Activated CD4-positive, alpha-beta memory T cell treated with anti-CD3 and anti-CD28 coated beads, Interleukin-2, amount 10 ng/mL, durations not matched to agents 7 days and 5 days (primary cell): ENCODE measurements at places on chromosomes 3 and 15. TPM values are rescaled to one million over a fixed set of nuclear protein-coding genes. Genes with fewer than 3 reads are reported as not detected.
A peak's percentile ranks its signal among the peaks of the same experiment; 100 is the strongest.

DNA sequence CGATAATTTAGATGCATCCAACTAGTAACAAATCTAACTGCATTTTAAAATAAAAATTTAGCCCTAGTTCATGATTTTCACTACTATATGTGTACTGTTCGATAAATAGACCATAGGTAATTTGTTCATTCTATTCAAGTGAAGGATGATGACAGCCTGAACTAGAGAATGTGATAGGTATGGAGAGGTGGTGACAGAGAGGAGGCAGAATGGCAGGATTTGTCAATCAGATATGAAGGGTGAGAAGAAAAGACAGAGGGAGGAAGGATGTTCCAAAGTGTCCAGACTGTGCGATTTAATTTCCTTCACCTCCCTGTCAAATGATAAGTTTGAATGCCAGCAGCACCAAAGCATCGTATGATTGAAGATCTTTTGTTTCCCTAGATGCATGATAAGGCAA, 31.6 kb downstream of the BCL2A1 start:
- no peak for DNase-seq

GRCh38 chr3:22089284-22089683, 338.3 kb upstream of the ZNF385D start:
- no peak for DNase-seq

- peak; percentile 90 for DNase-seq
These were observed 8.5 kb upstream of the CX3CR1 start for GRCh38 chr3:39288300-39288808.

DNA sequence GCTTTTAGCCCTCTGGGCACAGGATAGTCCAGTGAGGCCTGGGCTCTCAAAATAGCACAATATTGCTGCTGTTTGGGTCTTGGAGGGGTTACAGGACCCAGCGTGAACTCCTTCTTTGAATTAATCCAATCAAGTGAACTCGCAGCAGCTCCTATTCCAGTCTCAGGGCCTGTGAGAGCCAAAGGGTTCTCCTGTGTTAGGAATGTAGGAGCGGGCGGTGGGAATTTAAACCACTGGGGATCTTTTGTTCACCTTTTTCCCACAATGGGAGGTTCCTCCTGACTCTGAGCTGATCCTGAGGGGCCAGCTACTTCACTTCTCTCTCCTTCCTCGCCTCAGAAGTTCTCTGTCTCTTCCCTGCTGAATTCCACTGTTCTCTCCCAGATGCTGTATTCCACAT, 504.0 kb downstream of the UNC13C start:
- DNase-seq = no peak

- DNase-seq = no peak
These were observed 130.2 kb upstream of the CFAP20DC start for GRCh38 chr3:59180006-59180405.

- DNase-seq = no peak
These were observed 439.3 kb upstream of the ARPP21 start for GRCh38 chr3:35200056-35200455.

DNA sequence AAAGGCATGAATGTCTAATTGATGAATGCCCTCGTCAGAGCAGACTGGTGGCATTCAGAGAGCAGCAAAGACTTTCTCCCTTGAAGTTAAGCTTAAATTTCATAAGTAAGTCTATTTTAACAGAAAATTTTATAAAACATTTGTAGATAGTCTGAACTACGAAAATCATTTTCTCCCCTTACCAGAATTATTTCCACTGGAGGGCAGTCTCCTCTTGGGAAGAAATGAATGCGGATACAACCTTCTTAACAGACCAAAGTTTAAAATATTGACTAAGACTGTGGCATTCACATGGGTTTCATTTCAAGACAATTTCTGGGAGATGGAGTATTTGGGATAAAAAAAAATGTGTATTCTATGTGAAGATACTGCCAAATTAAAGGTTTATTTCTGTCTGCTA, 669.0 kb downstream of the FHIT start:
- no peak for DNase-seq

DNA sequence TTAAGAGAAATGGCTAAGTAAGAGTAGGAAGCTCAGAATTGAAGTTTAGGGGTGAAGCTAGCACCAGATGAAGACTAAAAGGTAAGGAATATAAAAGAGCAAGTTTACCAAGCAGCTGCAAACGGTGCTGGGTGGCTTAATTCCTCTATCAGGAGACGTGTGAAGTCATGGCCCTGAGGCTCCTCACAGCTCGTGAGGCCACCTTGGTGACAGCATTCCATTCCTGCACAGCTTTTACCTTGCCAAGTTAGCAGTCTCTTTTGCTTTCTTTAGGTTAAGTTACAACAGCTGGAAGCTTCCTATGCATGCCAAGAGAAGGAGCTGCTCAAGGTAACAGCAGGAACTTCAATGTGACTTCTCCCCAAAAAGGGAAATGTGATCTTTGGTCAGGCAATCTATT, 6.4 kb downstream of the TMCO5A start:
- no peak for DNase-seq

DNA sequence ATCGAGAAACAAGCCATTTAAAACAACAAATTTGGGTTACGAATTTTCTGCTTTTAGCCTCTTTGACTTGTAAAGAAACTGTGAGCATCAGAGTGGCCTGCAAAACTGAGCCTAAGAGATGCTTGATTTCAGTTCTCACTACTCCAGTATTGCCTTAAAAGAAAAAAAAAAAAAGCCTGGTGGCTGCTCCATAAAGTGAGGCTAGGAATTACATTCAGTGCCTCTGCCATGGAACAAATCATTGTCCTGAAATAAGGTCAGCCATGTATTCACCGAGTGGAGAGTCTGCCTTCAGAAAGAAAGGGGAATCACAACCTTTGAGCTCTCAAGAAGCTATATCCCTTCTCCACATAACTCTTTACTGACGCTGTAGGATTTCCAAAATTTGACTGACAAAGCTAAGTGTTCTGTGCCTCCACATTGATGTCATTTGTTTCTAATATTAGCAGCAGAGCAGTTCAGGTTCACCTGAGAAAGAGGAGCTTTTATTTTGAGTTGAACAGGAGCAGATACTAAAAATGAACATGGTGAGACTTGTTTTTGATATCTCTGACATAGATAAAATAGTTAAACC, 137.3 kb downstream of the SSR3 start:
- no peak for DNase-seq

DNA sequence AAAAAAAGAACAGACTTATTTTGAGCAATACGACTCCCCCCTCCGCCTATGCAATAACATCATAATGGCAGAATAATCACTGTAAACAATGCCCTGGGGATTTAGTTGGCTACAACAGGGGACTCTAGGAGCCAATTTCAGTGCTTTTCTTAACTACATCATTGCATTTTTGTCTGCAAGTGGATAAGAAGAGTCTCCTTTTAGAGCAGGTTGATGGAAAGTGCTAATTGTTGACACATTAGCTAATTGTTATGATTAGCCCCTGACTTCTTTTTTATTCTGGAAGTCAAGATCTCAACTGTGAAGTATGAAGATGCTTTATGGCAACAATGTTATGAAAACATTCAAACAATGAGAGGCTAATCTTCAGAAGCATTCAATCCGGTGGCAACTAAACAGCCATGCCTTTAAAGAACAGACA, 121.2 kb downstream of the MECOM start:
- no peak for DNase-seq

DNA sequence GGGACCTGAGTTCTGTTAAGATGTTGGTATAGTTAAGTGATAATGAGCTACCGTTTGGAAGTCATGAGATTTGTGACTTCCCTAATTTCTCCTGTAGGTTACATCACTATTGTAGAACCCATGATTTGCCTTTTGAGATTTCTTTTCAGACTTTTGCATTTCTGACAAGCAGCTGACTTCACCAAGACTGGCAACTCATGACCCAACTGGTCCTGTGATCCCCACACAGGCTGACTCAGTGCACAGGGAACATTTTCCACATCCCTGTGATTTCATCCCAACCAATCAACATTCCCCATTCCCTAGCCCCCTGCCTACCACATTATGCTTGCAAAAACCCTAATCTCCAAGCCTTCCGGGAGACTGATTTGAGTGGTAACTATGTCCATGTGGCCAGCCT, 242.1 kb upstream of the PDZRN3 start:
- DNase-seq = no peak

GOLGA8J gene
- not detected for total RNA-seq

DNA sequence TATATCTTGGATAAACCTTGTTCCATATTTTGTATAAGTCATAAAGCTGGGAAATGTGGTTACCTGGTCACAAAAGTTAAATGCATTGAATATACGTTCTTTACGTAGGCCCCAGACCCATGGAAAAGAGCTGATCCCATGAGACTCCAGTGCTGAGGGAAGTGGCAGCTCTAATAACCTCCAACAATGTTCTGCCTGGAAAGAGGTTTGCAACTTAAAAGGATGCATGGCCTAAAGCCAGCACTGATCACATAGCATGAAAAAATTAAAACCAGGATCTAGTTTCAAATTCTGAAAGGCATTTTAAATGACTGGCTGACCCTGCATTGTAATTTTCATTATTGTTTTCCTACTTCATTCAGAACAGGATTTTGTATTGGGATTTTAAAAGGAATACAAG, 27.9 kb upstream of the STRIT1 start:
- DNase-seq = no peak

DNA sequence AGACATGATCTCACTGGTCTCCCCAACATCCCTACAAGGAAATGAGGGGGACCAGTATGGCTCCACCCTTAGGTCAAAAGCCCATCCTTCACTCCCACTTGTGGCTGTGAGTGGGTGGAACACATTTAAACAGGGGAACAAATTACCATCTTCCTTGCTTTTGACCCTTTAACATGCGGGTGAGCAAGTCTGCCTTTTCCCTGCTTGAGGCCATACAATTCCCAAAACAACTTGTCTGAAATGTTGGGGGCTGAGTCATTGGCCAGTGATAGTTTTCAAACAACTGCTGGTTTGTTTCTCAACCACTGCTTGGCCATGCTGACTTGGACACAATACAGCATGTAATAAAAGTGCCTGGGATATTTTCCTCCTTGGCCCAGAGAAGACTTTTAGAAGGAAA, 39.6 kb downstream of the COL8A1 start:
- no peak for DNase-seq

- no peak for DNase-seq
These were observed 36.2 kb downstream of the ZXDC start for GRCh38 chr3:126439346-126439967.

DNA sequence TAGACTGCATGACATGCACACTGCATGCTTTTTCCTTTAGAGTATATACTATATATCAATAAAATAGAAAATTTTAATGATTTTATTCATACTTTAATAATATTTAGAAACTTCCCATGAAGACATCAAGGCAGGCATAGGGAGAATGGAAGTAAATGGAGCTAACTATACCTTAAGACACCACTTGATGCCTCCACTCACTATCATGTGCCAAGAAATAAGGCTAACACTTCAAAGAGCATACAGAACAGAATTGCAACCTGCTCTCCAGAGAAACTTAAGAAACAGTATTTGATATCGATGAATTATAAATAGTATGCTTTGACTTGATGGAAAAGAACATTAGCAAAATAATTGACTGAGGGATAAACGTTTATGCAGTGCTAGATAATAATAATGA, 192.6 kb upstream of the MBNL1 start:
- DNase-seq = no peak

DNA sequence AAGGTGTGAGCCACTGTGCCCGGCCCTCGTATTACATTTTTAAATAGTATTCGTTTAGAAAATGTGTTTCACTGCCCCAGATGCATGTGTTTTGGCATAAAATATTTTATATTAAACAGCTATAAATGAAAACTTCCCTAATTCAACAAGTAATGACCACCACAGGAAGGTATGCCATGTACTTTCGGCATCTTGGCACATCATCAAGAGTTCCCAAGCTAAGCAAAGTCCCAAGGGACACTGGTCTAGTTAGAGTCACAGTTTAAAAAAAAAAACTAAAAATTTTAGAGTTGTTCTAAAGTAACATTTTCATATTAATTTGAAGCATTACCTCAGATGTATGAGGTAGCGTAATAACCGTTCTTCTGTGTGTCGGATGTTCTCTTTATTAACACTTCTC, 15.6 kb upstream of the ARPP19 start:
- DNase-seq = no peak

CCDC66 gene
- 29.6 TPM for total RNA-seq
